Activated T-cell treated with anti-CD3 and anti-CD28 coated beads for 4 hours (primary cell): ENCODE measurements at places on chromosomes 3 and 15.

- DNase-seq, result no peak
Measured at GRCh38 chr3:99659032-99659431, 20.6 kb downstream of the COL8A1 start.

- DNase-seq, result no peak
Measured at GRCh38 chr3:115524549-115524948, 98.8 kb upstream of the GAP43 start.

- DNase-seq, result no peak
Measured at GRCh38 chr3:3082234-3082924, 27.8 kb downstream of the IL5RA start.

DNA sequence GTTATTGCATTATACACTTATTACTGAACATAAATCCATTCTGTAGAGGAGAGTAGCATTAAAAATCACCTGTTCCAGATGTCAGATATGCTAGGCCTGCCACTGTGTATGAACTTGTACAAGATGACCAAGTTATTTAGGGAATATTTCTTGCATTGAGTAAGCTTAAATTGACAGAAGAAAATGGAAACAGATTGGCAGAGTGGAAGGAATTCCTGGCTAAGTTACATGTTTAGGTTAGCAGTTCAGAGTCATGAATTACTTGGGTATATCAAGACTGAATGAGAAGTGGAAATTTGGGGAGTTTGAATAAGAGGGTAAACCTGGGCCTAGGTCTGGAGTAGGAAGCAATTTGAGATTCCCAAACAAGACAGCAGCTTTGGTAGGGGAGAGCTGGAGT is 44.6 kb downstream of the ARHGAP31 start:
- no peak for DNase-seq

DNA sequence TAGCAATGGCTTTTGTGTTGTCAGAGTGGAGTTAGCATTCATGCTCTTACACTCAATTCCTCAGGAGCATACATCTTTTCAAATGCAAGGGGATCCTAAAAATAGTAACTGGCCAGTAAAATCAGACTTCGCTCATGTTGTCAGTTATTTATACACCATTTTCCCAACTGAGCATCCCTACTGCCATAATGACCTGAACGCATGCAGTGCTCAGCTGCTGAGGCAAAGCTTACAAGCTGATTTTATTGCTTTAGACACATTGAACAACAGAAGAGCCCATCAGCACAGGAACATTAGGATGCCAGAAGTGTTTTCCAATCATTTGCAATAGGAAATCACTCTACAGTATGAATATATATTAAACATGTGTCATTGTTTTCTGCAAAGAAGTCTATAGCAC is 689.7 kb upstream of the BCHE start:
- DNase-seq, result no peak

- no peak for DNase-seq
Measured at GRCh38 chr15:91965501-91966193, 112.1 kb downstream of the SLCO3A1 start.
